ENCODE measurements at places on chromosomes 13 and 19.

GRCh38 chr13:97921176-97921816 is 32.2 kb upstream of the IPO5 start:
- DNase-seq, result no peak

DNA sequence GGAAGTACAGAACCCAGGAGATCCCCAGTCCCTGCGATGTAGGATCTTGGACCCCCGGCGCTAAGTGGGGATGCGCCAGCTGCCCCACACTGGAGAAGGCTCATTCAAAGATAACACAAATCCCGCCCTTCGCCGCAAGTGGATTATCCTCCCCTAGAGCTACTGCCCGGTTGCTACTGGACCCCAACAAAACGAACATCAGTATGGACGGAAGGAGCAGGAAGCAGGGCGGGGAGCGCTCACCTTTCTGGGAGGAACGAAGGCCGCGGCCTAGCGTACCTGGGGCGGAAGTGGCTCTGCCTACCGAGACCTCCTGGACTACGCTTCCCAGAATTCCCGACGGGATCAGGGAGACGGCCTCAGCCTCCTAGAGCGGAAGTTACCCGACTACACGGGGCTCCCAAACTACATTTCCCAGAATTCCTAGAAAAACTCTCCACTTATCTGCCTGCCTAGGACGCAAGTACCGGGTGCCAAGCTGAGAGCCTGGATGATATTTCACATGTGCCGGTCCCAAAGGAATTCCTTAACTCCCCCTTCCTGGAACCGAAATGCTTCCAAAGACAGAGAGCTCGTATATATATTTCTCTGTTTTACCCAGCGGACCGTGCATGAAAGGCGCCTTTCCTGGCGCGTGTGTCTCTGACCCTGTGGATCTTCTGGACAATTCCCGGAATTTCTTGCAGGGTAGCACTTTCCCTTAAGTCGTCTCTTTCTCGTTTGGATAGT is at the start of gene ZNF112:
TSS of gene ZNF112 (minus strand) at position 298 of the 729 bp plus-strand sequence. CDS start 16,141 bp downstream, outside the sequence.
- DNase-seq, result no peak

GRCh38 chr19:20453425-20453935 is 112.1 kb downstream of the ZNF737 start:
- DNase-seq, result no peak

DNA sequence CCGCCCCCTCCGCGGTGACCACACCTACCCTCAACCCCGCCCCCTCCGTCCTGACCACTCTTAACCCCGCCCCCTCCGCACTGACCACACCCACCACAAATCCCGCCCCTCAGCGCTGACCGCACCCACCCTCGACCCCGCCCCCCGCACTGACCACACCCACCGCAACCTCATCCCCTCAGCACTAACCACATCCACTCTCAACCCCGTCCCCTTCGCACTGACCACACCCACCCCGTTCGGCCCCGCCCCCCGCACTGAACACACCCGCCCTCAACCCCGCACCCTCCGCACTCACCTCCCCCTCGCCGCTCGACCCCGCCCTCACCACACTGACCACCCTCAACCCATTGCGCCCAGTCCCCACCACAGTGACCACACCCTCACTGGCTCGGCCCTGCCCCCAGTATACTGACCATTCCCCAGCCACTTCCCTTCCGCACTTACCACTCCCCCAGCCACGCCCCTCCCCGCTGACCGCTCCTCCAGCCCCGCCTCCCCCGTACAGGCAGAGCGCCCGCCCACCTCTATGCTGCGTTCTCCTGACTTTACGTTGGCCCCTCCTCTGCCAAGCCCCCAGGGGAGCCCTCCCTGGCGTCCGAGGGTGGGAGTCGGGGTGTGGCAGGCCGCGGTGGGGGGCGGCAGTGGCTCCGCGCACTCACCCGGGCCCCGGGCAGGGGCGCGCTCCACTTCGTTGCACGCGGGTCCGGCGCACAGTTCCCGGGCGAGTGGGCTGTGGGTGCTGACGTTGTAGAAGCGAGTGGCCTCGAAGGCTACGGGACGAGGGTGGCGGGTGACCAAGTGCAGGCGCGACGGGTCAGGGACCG is 8.4 kb downstream of the F2RL3 start:
- peak; percentile 23 for DNase-seq

DNA sequence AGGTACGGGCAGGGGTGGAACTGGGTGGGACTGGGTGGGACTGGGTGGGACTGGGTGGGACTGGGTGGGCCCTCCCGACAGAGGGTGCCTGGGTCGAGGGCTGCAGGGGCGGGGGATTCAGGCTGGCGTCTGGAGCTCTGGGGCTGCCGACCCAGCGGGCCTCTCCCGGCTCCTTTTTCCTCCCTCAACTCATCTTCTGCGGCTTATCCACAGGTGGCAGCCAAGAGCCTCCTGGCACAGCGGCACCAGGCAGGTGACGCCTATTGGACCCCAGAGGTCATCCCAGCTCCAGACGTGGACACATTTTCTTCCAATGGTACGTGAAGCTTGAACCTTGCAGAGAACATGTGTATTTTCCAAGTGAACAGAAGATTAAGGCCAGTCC is 533 bp downstream of the ZNF544 start:
- DNase-seq, result no peak

- no peak for DNase-seq
Observed at GRCh38 chr19:45150751-45151281, 10.0 kb downstream of the NKPD1 start.

DNA sequence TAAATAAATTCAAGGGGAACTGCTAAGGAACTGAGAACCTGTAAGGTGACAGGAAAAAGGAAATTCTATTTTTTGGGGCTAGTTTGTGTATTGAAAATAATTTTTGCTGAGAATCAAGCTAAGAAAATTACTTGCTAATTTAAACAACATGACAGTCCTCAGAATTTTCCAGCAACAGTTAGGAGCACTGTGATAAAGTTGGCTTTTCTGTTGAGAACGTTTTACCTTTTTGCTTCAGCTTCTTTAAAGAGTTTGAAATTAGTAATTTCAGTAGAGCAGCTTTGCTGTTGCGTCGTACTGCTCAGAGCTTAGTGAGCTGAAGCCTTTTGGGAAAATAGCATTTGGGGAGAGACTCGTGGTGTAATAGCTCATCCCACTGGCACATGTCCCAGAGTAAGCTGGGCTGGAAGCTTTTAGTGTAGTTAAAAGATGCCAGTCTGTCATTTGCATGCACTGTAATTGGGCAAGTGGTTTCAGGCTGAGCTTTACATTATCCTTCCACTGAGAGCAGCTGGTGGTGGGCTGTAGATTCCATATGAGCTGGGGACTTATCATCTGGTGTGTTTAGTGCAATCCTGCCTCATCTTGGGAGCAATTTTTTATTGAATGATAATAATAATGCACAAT is 69.8 kb downstream of the LRCH1 start:
- no peak for DNase-seq

DNA sequence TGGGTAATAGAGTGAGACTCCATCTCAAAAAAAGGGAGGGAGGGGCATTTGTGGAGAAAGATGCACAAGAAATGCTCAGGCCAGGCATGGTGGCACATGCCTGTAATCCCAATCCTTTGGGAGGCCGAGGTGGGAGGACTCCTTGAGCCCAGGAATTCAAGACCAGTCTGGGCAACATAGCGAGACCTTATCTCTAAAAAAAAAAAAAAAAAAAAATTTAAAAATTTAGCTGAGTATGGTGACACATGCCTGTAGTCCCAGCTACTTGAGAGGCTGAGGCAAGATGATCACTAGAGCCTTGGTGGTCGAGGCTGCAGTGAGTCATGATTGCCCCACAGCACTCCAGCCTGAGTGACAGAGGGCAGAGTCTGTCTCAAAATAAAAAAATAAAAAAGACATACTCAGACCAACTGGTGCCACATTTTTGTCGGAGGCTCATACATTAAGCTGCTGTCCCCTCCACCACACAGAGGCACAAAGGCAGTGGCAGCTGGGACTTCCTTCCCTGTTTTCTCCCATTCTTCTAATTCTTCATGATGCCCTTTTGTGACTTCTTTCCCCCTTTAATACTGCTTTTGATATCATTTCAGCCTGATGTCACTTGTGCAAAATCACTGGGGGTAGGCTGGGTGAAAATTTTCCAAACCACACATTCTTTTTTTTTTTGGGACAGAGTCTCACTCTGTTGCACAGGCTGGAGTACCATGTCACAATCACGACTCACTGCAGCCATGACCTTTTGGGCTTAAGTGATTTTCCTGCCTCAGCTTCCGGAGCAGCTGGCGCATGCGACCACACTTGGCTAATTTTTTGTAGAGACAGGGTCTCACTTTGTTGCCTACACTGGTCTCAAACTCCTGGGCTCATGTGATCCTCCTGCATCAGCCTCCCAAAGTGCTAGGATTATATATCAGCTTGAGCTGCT is 26.8 kb upstream of the CXCL17 start:
- DNase-seq, result no peak

DNA sequence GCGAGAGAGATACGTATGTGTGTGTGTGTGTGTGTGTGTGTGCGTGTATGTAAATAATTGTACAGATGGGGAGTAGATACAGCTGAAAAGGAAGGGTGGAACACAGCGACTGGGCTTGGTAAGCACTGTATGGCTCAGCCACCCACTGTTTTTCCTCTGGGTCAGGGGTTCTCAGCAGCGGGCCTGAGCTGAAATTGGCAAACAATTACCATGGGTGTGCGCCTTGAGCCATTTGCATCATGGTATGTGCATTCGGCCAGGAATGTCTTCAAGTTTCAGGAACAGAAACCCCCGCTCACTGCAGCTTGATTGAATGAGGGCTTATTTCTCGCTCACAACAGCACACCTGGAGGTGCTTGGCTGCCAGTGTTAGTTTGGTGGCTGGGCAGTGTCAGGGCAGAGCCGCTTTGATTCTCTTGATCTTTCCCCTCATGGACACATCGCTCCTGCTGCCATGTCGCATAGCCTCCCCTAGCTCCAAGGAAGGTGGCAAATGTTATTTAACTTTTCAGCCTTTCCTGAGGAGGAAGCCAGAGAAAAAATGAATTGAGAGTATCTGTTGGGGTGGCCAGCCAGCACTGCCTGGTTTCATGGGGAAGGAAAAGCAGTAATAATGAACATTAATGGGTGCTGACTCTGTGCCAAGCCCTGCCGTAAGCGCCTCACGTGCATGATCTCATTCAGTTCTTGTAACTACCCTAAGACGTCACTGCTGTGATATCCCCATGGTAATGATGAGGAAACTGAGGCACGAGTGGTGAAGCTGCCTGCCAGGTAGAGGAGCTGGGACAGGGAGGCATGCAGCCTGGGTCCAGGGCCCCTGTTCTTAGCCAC is 126.9 kb downstream of the SIPA1L3 start:
- DNase-seq, result no peak

- DNase-seq, result no peak
Observed at GRCh38 chr19:31699421-31699820, 350.2 kb upstream of the TSHZ3 start.

DNA sequence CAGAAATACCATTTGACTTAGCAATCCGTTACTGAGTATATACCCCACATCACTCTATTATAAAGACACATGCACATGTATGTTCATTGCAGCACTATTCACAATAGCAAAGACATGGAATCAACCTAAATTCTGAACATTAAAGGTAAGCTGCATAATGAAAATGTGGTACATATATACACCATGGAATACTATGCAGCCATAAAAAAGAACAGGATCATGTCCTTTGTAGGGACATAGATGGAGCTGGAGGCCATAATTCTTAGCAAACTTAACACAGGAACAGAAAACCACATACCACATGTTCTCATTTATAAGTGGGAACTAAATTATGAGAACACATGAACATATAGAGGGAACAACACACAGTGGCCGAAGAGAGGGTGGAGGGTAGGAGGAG is 85.2 kb downstream of the NDFIP2 start:
- no peak for DNase-seq

GRCh38 chr19:21047716-21048115 is 27.3 kb downstream of the ZNF430 start:
- DNase-seq, result no peak

DNA sequence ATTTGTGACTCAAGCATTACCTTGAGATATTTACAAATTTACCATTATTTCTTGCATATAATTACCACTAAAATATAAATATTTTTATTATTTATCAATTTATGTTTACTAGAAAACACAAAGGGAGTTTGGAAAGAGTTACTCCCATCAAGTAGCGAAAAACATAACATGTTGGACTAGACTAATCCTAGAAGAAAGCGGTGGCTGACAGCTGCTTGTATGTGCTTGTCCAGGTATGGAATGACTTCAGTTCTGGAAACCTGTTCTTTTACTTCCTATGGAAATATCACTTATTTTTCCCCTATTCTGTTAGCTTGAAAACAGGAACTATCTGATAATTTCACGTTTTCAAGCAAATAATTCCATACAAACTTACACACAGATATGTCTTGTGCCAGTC is 28.5 kb downstream of the SLITRK1 start:
- no peak for DNase-seq

GRCh38 chr13:91058066-91058465 is 289.4 kb upstream of the MIR17HG start:
- DNase-seq, result no peak

DNA sequence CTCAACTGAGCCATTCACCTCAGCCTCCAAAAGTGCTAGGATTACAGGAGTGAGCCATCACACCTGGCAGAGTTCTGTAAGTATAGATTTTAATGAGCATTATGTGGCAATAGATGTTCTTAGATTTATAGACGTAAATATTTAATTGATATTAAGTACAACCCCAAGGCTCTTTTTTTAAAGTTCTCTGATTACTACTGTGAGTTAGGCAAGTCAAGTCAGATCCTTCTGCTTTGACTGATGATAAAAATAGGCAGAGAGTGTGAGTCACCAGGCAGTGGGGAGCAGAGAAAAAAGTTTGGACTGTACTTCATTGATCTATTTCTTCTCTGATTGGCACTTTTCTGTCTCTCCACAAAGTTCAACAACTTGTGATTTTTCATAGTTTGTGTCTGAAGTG is 1379.9 kb downstream of the UQCRFS1 start:
- DNase-seq, result no peak

- DNase-seq, result no peak
Observed at GRCh38 chr19:3065675-3066357, 3.5 kb upstream of the TLE5 start.

GRCh38 chr13:42101821-42102585 is 53.6 kb downstream of the DGKH start:
- DNase-seq, result no peak

- DNase-seq, result no peak
Observed at GRCh38 chr13:33073338-33073737, 57.1 kb downstream of the KL start.

- no peak for DNase-seq
Observed at GRCh38 chr13:65642996-65643395, 1587.1 kb downstream of the PCDH9 start.

DNA sequence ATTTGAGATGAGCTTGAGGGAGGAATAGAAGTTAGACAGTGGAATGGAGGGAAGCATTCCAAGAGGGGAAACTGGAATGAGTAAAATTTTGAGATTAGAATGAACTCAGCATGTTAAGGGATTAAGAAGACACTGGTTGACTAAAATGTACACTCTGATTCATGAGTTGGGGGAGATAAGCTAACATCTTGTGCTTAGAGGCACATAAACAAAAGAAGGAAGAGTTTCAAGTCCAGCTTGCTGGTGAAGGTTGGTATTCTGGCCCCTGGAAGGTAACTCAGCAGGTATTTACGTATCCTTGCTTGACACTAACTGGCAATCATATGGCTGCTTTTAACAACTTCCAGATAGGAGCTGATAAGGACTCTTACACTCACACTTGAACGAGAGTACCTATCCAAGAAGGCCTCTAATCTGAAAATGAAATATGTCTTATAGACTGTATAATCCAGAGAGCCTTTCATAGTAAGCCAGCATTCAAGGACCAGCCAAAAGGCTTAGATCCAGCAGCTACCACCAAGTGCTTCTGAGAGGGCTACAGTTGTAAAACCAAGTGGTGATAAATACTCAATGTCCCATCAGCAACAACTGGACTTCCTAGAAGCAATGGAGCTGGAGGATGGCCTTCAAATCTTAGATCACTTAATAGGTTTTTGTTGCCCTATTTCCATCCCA is 149.7 kb upstream of the SERP2 start:
- DNase-seq, result no peak

- DNase-seq, result no peak
Observed at GRCh38 chr13:44388427-44389059, 14.9 kb downstream of the SERP2 start.
